ENCODE measurements at places on chromosomes 5 and 9. TPM values are rescaled to one million over a fixed set of nuclear protein-coding genes. Genes with fewer than 3 reads are reported as not detected.

DNA sequence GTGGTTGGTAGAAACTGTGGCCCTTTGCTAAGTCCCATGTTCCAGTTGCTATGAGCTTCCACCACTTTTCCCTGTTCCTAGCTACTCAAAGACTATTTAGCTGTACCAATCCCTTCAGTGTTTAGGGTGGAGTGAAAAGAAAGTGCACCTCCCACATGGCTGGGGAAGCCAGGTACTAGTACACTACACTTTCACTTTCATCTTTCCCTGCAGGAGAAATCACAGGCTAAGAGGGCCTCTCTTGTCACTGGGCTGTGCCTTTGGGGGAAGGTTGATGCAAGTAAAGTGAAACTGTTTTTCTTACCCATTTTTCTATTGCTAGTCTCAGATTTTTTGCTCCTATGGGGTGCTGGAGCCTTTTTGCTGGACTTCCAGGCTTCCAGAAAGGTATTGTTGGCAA is 33.5 kb upstream of the CKS2 start:
- no peak for DNase-seq

DNA sequence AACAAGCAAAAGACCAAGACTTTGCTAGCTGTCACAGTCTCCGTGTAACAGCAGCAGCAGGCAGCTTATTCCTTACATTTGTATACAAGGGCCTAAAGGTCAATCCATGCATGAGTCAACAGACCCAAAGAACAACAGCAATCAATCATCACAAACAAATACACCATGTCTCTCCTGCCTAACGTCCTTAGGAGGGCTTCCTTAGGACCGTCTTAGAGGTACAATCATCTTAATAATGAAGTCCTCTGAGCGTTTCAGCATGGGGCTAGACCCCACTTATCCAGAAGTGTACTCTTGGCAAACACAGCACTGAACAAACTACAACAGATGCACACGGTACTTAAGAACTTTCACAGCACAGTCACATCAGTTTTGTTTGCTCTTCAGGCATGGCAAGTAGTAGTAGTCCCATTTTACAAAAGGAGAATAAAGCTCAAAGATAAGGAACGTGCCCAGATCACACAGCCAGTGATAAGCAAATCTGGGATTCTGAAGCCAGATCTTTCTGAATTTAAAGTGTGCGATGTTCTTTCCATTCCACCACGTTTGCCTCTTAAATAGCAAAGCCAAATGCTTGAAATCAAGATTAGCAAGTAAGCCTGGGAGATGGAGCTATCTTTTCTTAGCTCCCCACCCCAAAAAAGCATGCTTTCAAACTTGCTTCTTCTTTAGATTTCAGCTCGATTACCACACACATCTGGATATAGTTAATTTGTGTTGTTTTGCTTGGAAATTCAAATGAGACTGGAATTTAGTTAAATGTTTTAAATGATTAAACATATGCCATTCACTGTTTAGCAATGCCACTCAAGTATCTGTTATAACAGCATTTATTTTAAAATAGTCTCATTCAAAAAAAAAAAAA is 24.2 kb downstream of the PSMB7 start:
- no peak for DNase-seq

Gene TMEM171
- total RNA-seq: 0.98 TPM

DNA sequence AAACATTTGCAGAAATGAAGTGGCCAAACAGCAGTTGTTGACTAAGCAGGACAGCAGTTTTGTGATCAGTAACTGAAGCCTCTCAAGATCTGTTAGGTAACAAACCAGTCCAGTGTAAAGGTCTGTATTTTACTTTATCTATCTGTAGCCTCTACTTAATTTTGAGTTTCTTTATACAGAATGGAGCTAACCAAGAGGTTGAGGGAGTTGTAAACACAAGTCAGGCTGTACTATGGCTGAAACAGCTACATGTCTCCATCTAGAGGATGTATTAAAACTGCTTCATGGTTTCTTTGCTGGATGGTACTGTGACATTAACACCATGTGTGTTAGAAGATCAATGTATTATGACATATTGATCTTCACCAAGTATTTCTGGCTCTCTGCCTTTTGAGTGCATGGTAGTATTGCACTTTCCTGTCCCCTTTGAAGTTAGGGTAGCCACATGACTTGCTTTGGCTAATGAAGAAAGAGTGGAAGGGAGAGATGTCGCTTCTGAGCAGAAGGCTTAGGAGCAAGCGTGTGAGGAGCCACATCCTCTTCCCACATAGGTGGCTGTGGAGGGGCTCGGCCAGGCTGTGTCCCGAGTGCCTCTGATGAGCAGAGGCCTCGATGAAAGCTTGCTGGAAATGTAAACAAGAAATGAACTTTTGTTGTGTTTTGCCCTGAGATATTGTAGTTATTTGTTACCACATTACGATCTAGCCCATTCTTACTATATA is 105.6 kb upstream of the PCA3 start:
- no peak for DNase-seq

- no peak for DNase-seq
Measured at GRCh38 chr5:15620501-15620900, 120.5 kb downstream of the FBXL7 start.

Gene FLT4
- 7.7 TPM for total RNA-seq

Gene GDF9
- 0.15 TPM for total RNA-seq

- DNase-seq: no peak
Measured at GRCh38 chr9:82706786-82707185, 356.2 kb downstream of the RASEF start.

Gene ELOVL7
- total RNA-seq: 0.60 TPM

GRCh38 chr5:87147441-87147840 is 120.2 kb upstream of the RASA1 start:
- no peak for DNase-seq

GRCh38 chr5:133749331-133749985 is 137.1 kb upstream of the FSTL4 start:
- DNase-seq: no peak

- no peak for DNase-seq
Measured at GRCh38 chr5:179190851-179191505, 130.8 kb downstream of the ZNF354C start.

DNA sequence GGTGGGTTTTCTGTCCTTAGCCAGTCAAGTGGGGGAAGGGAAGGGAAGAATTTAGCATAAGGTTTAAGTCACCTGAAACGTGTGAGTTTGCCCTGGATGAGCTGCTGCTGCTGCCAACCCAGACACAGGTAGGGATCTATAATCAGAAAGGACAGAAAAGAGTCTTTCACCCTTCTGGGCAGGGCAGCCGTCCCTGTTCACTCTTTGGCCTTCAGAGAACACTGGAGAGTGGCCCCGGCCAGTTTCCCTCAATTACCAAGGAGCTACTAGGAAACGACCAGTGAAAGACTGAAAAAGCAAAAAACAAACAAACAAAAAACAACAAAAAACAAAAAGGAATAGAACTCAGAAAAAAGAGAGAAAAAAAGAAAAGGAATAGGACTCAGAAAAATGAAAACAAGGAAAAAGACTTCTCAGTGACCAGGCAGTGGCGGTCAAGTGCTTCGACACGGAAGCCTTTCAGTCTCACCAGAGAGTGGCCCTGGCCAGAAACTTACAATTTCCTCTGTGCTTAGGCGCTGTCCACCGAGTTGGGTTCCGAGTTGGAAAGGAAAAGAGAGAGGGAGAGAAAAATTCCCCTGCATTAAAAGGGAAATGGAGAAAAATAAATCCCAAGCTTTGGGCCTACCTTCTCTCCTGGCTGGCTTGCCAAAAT is 2.5 kb upstream of the GM2A start:
- no peak for DNase-seq

DNA sequence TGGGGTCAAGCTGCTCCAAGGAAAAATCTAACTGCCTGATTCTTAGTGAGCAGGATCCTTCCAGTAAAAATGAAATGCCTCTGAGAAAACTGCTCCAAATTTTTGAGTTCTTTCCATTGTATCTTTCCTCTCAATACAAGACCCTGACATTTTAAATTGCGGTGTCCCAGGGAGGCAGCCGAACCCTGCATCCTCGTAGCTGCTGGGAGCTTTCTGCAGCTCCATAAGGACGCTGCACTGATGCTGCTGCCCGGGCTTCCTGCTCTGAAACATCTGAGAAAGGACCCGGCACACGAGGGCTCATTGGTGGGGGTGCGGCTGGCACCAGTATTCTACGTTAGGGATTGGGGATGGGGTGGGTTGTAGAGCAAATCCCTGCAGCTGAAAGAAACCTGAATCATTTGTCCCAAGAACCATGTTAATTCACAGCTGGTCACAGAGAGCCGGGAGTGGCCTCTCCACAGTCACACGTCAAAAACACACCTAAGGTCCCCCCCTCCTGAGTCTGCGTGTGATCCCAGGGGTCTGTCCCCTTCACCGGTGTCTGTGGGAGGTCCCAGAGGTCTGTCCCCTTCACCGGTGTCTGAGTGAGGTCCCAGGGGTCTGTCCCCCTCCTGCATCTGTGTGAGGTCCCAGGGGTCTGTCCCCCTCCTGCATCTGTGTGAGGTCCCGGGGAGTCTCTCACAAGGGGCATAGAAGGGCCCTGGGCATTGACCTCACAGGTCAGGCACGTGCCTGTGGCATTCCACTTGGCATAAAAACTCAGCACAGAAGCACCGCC is 63.4 kb upstream of the ZNF354B start:
- no peak for DNase-seq

DNA sequence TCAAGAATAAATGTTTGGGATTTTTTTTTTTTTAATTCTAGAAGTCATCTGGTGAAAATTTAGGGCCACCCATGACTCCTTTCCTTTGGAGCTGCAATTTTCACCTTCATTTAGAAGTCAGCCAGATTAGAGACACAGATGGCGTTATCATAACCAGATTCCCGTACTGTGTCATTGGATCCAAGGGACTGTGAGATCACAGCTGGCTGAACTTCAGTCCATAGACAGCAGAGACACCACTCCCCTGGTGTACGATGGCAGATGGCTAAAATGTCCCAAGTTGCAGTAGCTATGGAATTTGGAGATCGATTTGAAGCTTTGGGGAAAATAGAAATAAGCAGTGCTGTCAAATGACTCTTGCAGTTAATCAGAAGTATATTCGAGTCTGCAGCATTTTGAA is 216.3 kb downstream of the RFK start:
- DNase-seq: no peak

DNA sequence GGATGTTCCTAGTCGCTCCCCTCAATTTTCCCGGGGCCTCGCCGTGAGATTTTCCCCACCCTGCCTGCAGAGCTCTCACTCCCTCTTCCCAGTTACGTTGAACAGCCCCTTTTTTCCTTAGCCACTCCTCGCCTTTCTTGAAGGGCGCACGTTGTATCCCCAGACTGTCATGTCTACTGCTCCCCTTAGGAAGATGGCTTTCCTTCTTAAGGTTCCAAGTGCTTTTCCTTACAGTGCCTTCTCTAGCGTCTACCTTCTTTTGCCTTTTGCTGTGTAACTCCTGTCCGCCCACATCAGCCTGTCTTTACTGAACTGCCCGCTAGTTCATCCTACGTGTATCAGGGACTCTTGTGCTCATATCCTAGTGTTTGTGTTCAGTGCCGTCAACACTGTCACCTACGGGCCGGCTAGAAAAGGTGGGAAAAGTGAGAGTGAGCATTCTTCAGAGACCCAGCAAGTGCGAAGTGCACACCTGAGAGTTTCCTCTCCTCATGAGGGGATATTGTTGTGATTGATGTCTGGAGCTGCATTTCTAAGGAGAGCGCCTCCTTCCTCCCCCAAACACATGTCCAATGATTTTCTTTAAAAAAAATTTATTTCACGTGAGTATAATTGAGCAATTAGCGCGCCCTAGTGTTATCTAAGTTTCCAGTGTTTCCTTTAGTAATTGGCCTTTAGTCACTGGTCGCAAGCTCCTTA is 764 bp downstream of the CAMLG start:
- DNase-seq: no peak

Gene INSL6
- total RNA-seq: not detected

- DNase-seq: no peak
Measured at GRCh38 chr5:107548477-107548876, 122.3 kb downstream of the EFNA5 start.

Gene ZBTB34
- total RNA-seq: 2.7 TPM

Gene ZBTB6
- 2.0 TPM for total RNA-seq

Gene PJA2
- 38.9 TPM for total RNA-seq

Gene PCDHA11
- 0.23 TPM for total RNA-seq

Gene ARHGEF37
- total RNA-seq: 6.5 TPM

- DNase-seq: no peak
Measured at GRCh38 chr9:125774106-125774505, 26.9 kb downstream of the PBX3 start.

Gene C5orf46
- not detected for total RNA-seq

GRCh38 chr5:67053229-67053628 is 143.4 kb downstream of the CD180 start:
- DNase-seq: no peak

- no peak for DNase-seq
Measured at GRCh38 chr5:111511831-111512374, 432 bp downstream of the STARD4 start.

DNA sequence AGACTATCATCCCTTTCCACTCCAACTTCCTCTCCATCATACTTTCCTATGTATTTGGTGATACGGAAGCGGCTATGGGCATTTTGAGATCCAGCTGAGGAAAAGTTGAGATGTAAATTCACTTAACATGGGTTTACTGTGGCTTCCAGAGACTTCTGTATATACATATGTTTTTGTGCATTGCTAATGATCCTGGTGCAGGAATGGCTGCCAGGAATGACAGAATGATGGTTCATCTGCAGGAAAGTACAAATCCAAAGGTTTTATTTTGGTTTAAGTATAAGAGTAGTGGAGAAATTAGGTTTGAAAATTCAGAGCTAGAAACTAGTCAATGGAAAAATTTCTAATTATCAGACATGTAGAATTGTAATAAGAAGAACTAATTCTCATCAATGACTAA is 95.0 kb upstream of the PAM start:
- DNase-seq: no peak

GRCh38 chr5:173688703-173689102 is 72.3 kb upstream of the BOD1 start:
- no peak for DNase-seq

GRCh38 chr9:115057559-115057958 is 60.4 kb downstream of the TNC start:
- no peak for DNase-seq

GRCh38 chr5:135012033-135012588 is 21.9 kb downstream of the PITX1 start:
- DNase-seq: peak; percentile 37

GRCh38 chr9:2469681-2470221 is 151.8 kb upstream of the VLDLR start:
- DNase-seq: no peak

- no peak for DNase-seq
Measured at GRCh38 chr5:57804007-57804444, 321.4 kb upstream of the ACTBL2 start.

DNA sequence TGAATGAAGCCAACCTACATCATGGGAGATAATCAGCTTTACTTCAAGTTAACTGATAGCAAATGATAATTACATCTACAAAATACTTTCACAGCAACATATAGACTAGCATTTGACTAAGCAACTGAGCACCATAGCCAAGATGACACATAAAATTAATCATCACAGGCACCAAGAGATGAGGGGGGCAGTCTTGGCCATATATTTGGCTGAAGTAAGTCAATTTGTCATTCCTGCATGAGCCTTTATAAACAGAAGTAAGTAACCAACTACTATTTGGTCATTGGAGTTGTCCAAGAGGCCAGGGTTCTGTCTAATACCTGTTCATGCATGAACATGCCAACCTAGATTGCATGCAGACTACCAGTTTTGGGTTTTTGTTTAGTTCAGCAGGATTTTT is 53.6 kb downstream of the PDCD1LG2 start:
- DNase-seq: no peak

All from left lobe of liver (tissue), 2 donors.